Upper lobe of left lung (tissue), 6 donors: ENCODE measurements at places on chromosomes 13 and 19.

GRCh38 chr13:36520111-36520510, 87.8 kb downstream of the CCNA1 start:
- no peak for DNase-seq

- DNase-seq, result peak; percentile 94
Measured at GRCh38 chr19:48962029-48962848, 2.9 kb upstream of the FTL start.

DNA sequence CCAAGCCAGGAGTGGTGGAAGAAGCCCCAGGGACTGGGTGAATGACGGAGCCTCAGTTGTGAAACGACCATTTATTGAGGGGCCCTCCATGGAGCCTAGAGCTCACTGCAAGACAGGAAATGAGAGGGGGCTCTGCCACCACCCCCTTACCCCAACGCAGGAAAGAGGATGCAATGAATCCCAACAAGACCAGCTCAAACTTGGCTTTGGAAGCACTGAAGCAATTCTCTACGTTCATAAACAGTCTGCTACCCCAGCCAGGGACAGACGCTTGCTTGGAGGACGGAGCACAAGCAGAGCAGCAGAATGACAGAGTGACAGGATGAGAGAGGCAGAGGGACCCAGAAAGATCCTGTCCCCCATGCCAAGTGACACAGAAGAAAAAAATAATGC, 1.0 kb downstream of the PRKACA start:
- DNase-seq, result no peak

GRCh38 chr13:44140146-44140545, 233.5 kb upstream of the SERP2 start:
- no peak for DNase-seq

- DNase-seq, result no peak
Measured at GRCh38 chr19:40392123-40392522, 2.1 kb upstream of the HIPK4 start.

GRCh38 chr19:58581227-58582141, 8.3 kb upstream of the MZF1 start:
- DNase-seq, result peak; percentile 92

DNA sequence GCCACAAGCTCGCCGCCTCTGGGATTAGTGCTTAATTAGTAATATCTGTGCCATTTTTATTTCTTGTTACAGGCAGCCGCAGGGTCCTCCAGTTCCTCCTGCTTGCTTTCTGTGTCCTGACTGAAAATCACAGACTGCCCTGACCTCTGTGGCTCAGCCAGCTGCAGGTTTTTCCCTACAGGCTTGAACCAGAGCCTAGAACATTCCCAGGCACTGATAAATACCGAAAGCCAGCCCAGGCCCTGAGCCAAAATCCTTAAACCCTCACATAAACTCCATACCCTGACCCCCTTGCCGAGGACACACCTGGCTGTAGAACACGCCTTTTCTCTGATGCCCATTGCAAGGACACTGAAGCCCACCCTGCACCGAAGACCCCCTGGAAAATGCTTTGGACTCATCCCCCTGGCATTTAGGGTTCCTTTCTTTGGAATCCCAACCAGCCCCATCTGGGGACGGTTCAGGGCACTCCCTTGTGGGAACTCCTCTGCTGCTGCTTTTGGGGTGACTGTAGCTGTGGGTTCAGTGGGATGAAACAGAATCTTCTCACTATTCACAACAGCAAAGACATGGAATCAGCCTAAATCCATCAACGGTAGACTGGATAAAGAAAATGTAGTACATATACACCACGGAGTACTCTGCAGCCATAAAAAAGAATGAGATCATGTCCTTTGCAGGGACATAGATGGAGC, 15.5 kb downstream of the DPP9 start:
- DNase-seq, result no peak

GRCh38 chr13:36543671-36544070, 111.4 kb downstream of the CCNA1 start:
- DNase-seq, result no peak

DNA sequence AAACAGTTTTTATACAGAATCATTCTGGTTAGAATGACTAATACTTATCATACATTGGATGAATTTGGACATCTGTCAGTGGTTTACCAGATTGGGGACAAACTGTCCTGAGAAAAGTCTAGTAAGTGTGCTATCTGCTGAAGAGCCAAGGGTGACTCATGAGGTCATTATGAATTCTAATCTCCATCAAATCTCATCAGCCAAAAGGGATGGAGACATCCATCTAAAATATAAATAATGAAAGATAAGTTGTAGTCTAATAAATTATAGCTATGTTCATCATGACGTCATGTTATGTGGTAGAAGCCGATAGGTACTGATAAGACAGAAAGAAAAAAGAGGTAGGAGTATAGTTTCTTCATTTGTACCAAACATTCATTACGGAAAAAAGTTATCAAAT, 804.4 kb downstream of the PCDH9 start:
- DNase-seq, result no peak
